ENCODE measurements at places on chromosomes 4 and X.
A peak's percentile ranks its signal among the peaks of the same experiment; 100 is the strongest.

DNA sequence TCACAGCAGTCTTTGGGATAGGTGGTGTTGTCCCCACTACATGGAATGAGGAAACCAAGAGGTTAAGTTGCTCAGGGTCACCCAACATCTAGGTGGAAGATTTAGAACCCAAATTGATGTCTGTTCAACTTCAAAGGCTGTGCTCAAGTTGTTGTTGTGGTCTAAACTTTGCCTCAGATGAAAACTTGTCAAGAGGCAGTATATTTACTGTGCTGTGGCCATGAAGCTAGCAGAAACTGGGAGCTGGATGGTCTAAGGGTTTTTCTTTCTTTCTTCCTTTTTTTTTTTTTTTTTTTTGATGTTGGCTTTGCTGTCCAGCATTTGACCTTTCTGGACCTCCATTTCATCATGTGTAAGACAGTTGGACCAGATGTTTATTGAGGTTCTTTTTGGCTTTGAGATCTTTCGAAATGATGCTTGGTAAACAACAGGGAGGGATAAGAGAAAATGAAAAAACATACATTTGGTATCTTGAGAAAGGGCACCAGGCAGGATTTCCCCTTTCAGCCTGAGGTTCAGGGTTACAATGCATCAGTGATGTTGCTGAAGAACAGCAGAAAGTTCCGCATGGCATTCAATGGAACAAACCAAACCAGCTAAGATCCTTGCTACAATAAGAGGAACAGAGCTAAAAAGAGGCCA is 166.2 kb upstream of the RPS6KA3 start:
- no peak for DNase-seq

- peak; percentile 13 for DNase-seq
Measured at GRCh38 chr4:1533501-1534064, 127.3 kb upstream of the NKX1-1 start.

DNA sequence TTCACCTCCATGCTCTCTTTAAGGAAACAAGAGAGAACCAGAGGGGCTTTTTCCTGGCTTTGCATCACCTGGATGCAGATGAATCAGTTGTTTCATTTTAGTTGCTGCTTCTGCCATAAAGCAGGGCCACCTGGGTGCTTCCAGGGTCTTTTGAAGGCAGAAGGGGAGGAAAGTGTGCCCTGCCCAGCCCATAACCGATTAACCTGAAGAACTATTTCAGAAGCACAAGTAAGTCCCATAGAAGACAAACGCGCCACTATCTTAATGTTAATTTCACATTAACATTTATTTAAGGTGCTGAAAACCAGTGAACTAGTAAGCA is 32.1 kb downstream of the IRF2 start:
- DNase-seq = no peak

DNA sequence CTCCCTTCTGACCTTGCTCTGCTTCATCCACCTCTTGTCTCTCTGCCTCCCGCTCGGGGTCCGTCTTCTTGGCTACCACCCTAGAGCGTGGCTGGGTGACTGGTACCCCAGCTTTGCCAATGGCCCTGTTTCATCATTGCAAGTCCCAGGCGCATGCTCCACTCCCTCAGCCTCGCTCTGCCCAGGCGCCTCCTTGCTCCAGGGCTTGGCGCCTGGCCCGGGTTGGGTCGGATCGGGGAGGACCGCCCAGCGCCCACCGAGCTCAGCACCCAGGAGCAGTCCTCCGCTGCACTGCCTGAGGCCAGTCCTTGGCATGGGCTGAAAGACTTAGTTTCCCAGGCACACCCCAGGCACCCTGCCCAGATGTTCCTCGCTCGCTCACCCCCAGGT is 577 bp downstream of the BGN start:
- no peak for DNase-seq

GRCh38 chr4:68962868-68963267 is 11.3 kb upstream of the UGT2A3 start:
- no peak for DNase-seq

- no peak for DNase-seq
Measured at GRCh38 chr4:152981278-152981677, 45.2 kb downstream of the FHDC1 start.

DNA sequence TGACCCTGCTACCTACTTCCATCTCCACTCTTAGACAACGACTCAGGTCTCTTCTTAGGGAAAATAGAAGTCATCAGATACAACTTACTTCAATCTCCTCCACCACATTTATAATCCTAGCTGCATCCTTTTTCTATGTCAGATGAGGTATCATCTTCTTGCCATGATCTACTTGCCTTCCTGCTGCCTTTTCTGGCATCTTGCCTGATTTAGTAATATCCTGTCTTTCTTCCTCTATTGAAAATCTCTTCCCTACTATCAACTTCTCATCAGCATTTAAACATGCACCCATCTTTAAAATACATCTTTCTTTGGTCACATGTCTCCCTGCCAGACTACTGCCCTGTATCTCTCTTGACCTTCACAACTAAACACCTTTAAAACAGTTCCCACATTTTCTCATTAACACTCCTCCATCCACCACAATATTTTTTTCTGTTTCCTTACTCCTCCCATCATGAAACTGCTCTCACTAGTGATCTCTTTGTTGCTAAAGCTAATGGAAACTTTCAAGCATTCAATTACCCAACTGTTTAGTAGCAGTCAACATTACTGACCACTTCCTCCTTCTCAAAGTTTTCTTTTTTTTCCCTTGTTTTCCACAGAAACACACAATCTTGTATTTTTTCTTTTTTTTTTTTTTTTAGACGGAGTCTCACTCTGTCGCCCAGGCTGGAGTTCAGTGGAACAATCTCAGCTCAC is 100.8 kb upstream of the CXorf66 start:
- no peak for DNase-seq

- DNase-seq = no peak
Measured at GRCh38 chr4:170336238-170336775, 246.6 kb upstream of the AADAT start.

- DNase-seq = no peak
Measured at GRCh38 chr4:137536789-137537561, 4.7 kb upstream of the PCDH18 start.

DNA sequence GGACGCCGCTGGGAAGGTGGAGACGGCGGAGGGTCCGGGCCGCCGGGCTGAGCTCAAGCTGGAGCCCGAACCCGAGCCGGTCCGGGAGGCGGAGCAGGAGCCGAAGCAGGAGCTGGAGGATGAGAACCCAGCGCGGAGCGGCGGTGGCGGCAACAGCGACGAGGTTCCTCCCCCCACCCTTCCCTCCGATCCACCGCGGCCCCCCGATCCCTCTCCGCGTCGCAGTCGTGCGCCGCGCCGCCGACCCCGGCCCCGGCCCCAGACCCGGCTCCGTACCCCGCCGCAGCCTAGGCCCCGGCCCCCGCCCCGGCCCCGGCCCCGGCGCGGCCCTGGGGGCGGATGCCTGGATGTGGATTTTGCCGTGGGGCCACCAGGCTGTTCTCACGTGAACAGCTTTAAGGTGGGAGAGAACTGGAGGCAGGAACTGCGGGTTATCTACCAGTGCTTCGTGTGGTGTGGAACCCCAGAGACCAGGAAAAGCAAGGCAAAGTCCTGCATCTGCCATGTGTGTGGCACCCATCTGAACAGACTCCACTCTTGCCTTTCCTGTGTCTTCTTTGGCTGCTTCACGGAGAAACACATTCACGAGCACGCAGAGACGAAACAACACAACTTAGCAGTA is 483 bp downstream of the USP27X start:
- DNase-seq = no peak

DNA sequence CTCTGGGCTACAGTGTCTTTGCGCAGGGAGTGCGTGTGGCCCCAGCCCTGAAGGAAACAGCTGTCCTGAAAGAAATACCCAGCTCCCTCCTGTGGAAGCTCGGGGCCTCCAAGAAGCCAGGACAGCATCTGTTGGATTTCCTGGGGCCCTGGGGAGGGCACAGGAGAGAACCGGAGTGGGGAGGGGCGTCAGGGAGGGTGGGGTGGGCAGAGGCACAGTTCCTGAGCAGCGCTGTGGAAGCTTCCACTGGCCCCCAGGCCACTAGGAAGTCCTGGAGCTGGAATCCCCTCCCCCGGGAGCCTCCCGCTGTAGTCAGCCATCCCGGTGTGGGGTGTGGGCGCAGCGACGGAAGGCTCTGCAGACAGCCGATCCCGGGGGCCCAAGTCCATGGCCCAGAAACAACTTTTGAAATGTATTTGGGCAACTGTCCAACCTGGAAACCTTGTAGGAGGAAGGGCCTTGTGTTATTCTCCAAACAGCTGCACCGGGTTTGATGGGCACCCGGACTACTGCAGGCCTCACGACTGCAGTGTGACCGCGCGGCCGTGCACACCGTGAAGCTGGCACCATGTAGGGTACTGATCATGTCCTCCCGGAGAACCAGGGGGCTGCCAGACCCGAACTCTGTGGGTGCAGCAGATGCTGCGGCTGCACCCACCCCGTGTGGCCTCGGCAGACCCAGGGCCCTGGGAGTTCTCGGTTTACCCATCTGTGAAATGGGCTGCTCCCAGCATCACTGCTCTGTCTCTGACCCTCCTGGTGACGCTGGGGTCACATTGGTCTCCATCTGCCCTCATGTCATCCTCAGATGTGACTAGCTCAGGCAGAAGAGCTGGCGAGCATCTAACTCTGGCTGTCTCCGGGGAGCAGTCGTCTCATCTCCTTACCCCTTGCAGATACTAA is 68.5 kb upstream of the HMX1 start:
- no peak for DNase-seq

DNA sequence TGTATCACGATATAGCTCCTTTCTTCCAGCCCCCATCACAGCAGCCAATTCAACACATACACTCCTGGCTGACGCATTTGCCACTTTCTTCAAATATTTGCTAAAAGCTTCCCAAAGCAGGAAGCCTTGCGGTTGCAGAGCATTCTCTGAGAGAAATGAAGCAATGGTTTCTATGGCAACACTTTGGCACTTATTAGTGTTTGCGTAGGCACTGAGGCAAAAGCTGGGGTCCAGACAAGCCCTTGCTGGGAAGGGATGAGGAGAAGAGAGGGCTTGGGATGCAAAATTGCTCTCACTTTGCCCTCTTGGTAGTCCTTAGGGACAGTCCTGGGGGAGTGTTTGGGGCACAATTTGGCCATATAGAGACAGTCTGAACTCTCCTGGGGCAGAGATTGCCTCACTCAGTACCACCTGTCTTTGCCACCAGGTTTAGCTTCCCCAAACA is 55.0 kb upstream of the PAK3 start:
- no peak for DNase-seq

DNA sequence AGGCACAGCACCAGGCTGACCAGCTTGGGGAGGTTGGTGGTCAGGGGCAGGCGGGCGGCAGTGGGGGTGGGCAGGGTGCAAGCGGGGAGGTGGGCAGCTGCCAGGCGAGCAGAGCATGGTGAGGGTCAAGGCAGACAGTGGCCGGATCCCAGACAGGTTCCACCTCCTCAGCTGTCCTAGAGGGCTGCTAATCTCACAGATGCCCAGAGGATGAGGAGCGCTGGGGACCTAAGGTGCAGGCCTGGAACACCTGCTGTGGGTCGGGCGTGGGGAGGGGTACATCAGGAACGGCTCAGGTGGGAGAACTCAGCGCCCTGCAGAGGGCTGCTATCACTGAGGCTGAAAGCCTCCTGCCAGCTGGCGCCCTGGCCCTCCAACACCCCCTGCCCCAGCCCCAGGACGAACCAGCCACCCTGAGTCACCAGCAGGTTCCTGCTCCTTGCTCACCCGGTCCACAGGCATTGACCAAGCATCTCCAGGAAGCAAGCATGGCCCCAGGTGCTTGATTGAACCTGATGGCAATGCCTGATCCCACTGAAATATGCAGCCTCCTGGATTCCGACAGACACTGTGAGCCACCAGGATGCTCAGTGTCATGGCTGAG is 28.4 kb upstream of the C4orf50 start:
- no peak for DNase-seq

- no peak for DNase-seq
Measured at GRCh38 chr4:3801931-3802550, 35.9 kb downstream of the ADRA2C start.

- DNase-seq = no peak
Measured at GRCh38 chrX:122119361-122119760, 1064.7 kb upstream of the GRIA3 start.

- no peak for DNase-seq
Measured at GRCh38 chr4:635851-636627, 10.7 kb downstream of the PDE6B start.

DNA sequence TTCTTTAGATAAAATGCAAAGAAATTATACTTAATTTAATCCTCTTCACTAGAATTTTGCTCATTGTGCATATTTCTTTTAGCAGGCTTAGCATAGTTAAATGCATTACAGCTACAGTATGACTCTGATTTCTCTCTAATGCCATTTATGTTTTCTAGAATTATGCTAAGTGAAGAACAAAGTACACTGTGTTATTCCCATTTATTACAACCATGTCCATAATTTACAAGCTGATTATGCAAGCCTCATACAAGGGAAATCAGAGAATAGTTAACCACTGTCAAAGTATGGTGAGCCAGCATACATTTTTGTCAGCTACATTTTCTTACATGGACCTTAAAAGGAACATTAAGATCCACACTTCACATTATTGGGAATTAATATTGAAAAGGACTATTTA is 99.1 kb downstream of the MAB21L2 start:
- no peak for DNase-seq

DNA sequence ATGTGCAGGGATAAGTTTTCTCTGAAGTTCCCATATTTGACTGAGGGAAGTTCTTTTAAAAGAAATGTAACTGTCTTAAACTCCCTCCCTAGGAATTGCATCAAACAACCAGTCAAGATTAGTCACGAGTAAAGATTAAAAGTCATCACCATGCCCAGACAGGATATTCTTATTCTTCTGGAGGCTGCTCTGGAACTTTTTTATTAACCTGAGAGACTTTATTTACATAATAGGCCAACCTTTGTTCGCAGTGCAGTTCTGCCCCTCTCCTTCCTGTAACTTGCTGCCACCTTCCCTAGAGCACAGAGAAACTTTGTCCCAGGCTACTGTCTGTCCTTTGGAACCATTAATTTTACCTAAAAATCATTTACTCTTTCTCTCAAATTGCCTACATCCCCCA is 9.8 kb upstream of the HERC3 start:
- no peak for DNase-seq

- DNase-seq = no peak
Measured at GRCh38 chr4:69224891-69225290, 10.3 kb upstream of the UGT2B11 start.

GRCh38 chr4:159220353-159220752 is 117.5 kb downstream of the RAPGEF2 start:
- no peak for DNase-seq

GRCh38 chr4:88158489-88159228 is at the start of gene ABCG2:
ABCG2 (minus strand) TSS chr4:88158639; CDS start chr4:88139995, 18,644 bp downstream.
- DNase-seq = no peak

- DNase-seq = peak; percentile 15
Measured at GRCh38 chr4:78864405-78865024, 74.7 kb downstream of the PAQR3 start.

GRCh38 chr4:173489514-173489913 is 40.5 kb downstream of the HAND2 start:
- DNase-seq = no peak

DNA sequence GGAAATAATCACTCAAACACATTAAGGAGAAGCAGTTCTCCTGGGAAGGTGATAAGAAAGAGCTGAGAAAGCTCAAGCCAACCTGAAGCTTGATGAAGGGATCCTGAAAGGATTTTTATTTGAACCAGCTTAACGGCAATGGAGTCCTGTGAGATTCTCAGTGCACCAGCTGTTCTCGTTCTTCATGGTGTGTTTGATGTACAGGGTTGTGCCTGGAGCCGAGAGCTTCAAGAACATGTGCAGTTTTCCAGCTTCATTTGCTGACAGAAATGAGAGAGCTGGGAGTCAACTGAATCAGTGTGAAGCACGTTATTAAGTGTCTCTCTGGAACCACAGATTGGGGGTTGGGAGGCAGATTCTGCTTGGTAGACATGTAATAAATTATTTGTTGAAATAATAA is 115.7 kb downstream of the ANKRD50 start:
- DNase-seq = no peak
